Activated CD8-positive, alpha-beta memory T cell treated with anti-CD3 and anti-CD28 coated beads, Interleukin-2, amount 10 ng/mL, durations not matched to agents 7 days and 5 days (primary cell): ENCODE measurements at places on chromosomes 5 and 9. TPM values are rescaled to one million over a fixed set of nuclear protein-coding genes. Genes with fewer than 3 reads are reported as not detected.

MYOZ3 gene
- not detected for total RNA-seq

IL5 gene
- 20.0 TPM for total RNA-seq

CDC20B gene
- 0.53 TPM for total RNA-seq

RANBP3L gene
- not detected for total RNA-seq

GDNF gene
- total RNA-seq: not detected

ADCY2 gene
- total RNA-seq: not detected

TTLL11 gene
- 2.5 TPM for total RNA-seq

CDKN2A gene
- 34.1 TPM for total RNA-seq

SNCB gene
- not detected for total RNA-seq

CCDC183 gene
- total RNA-seq: 0.91 TPM

NIM1K gene
- total RNA-seq: 0.66 TPM

CHSY3 gene
- not detected for total RNA-seq

SERF1A gene
- total RNA-seq: 6.2 TPM
